ENCODE measurements at places on chromosomes 4 and X.

DNA sequence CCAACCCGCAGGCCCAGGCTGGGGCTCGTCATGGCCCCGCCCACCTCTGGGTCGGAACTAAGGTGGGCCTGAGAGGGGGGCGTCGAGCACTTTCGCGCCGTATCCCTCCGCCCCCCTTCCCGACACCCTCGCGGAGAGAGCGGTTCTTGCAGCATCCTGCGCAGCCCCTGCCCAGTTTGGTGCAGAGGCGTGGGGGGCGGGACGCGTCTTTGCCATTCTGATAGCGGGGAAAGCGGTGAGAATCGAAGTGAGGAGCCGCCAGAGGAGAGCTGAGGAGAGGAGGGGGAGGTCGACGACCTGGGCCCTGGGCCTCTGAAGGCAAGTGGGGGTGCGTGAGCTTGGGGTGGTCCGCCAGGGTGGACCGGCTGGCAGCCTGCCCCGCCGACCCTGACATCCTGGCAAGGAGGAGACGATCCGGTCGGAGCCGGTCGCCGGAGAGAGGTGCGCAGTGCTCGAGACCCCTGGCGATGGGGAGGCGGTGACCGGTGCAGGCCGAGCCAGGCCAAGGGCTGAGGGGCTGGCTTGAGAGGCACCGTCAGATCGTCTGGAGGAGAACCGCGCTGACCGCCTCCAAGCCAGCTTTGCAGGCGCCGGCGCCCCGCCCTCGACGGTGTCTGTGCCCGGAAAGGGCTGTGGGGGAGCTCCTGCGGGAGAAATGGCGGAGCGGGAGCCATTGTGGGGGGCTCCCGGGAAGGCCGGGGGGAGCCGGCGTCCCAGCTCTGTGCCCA, 25.5 kb downstream of the GPRASP3 start:
- DNase-seq, result no peak

DNA sequence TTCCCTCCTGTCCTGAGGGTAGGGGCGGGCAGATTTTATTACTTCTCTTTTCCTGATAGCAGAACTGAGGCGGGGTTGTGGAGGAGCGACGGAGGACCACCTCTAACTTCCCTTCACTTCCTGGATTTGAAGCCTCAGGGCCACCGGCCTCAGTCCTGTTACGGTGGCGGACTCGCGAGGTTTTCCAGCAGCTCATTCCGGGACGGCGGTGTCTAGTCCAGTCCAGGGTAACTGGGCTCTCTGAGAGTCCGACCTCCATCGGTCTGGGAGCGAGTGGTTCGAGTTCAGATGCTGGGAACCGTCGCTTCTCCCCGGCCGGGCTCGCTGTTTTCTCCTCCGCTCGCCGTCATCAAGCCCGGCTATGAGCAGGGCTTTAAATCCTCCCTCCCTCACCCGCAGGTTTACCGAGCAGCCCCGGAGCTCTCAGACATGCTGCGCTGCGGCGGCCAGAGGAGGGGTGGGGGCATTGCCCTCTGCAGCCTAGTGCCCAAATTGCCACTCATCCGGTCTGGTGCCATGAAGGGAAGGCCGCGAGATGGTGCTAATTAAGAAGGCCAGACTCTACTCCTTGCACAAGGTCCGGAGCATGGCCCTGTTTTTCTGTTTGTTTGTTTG, 23.3 kb downstream of the HAND2 start:
- DNase-seq, result no peak

DNA sequence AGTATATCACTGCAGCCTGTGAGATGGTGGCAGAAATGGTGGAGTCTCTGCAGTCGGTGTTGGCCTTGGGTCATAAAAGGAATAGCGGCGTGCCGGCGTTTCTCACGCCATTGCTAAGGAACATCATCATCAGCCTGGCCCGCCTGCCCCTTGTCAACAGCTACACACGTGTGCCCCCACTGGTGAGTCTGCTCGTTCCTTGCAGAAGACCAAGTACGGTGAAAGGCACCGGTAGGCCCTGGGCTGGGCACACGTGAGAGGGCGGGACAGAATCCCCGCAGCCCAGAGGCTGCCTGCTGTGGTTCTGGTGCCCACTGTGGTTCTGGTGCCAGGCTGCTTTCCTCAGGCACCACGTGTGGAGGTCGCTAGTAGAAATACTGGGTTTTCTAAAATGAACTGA, 31.2 kb upstream of the MSANTD1 start:
- DNase-seq, result no peak

GRCh38 chr4:116585246-116585645, 500.1 kb downstream of the TRAM1L1 start:
- no peak for DNase-seq

DNA sequence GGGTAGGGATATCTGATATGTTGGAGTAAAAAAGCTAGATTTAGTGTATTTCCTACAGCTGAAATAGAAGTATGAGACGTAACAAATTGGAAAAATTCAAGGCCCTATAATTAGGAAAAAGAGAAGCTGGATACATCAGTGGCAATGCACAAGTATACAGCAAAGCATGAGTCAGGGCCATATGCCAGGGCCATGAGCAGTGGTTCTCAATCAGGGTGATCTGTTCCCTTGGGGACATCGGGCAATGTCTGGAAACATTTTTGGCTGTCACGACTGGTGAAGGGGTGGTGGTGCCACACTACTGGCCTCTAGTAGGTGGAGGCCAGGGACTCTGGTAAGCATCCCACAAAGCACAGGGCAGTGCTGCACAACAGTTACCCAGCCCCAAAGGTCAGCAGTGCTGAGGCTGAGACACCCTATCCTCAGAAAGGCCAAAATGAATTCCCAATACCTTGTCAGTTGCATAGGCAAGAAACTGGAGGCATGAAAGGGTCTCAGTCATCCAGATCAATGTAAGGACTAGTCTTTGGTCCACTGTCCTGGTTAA, 36.8 kb upstream of the NAP1L5 start:
- DNase-seq, result no peak

GRCh38 chrX:147901461-147902126, 10.1 kb upstream of the FMR1 start:
- DNase-seq, result no peak
